Esophagus squamous epithelium (tissue), 5 donors: ENCODE measurements at places on chromosomes 2 and 18.

- no peaks in the 10 kb centered on the region for H3K36me3 ChIP-seq
- peak overlapping the region; percentile 10 for H3K27ac ChIP-seq
- H3K4me3 ChIP-seq: no peak overlapping the region
Observed at GRCh38 chr2:233049194-233049761, 10.9 kb upstream of the INPP5D start.

- no peaks in the 10 kb centered on the region for H3K27me3 ChIP-seq
- no peaks in the 10 kb centered on the region for H3K36me3 ChIP-seq
- H3K4me1 ChIP-seq: no peaks in the 10 kb centered on the region
- DNase-seq: no peak
- H3K4me3 ChIP-seq: no peak overlapping the region
- H3K27ac ChIP-seq: no peak overlapping the region
Observed at GRCh38 chr2:1738163-1738562, 6.2 kb downstream of the PXDN start.

- no peaks in the 10 kb centered on the region for H3K27me3 ChIP-seq
- no peak overlapping the region for H3K4me3 ChIP-seq
- no peak overlapping the region for H3K27ac ChIP-seq
- peaks cover 5% of the 10 kb centered on the region for H3K4me1 ChIP-seq
- DNase-seq: no peak
- no peaks in the 10 kb centered on the region for H3K36me3 ChIP-seq
Observed at GRCh38 chr2:171180229-171180930, 19.7 kb upstream of the TLK1 start.

DNA sequence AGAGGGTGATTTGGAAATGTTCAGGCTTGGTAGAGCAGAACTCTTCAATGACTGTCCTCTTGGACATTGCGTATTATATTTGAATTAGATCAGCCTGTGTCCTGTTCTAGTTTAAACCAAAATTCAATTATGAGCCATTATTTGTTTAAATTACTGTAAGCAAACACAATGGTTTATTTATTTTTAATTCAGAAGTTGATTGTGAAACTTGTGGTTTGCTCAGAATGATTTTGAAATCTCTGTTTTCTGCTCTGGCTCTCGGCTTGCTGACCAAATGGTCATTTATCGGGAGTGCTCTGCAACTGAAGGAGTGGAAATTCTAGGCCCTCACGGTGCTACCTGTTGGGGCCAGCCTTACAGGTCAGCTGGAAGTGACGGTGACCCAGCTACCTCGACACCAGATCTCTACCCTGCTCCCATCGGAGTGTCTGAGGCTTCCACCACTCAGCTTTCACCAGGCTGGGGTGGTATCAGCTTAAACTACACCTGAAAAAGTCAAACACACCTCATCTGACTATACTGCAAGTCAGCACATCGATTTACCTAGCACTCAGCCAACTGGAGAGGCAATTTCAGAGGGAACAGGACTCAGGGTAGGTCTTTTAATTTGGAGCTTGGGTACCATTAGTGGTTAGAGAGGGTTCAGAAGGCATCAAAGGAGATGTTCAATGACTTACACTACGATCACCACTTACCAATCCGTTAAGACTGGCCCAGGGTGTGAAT lies 36.8 kb upstream of the GPD2 start:
- peak overlapping the region; percentile 89 for H3K4me3 ChIP-seq
- no peaks in the 10 kb centered on the region for H3K27me3 ChIP-seq
- DNase-seq: no peak
- H3K4me1 ChIP-seq: no peaks in the 10 kb centered on the region
- H3K27ac ChIP-seq: peak overlapping the region; percentile 93

GRCh38 chr2:9948721-9949120 lies 2.8 kb upstream of the GRHL1 start:
- no peak for DNase-seq
- H3K27ac ChIP-seq: no peak overlapping the region
- no peaks in the 10 kb centered on the region for H3K27me3 ChIP-seq
- H3K36me3 ChIP-seq: no peaks in the 10 kb centered on the region

DNA sequence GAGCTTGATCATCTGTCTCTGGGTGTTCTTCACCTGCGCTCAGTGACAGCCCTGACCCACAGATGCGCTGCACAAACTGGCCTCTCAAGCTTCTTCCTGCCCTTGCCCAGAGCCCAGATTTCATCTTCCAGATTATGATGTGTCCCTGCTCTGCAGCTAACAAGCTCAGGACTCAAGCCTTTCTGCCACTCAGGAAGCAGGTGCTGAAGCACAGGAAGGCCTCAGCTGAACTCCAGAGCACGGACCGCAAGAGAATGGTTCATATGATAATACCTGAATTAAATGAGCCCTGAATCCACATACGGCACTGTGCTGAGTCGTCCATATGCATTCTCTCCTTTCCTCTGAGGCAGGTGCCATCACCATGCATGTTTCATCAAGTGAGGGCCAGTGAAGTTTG lies 3.8 kb downstream of the CD207 start:
- no peak overlapping the region for H3K4me3 ChIP-seq
- H3K36me3 ChIP-seq: no peaks in the 10 kb centered on the region
- no peak overlapping the region for H3K27ac ChIP-seq
- no peak for DNase-seq

- H3K4me3 ChIP-seq: no peak overlapping the region
- H3K27me3 ChIP-seq: no peaks in the 10 kb centered on the region
- no peak for DNase-seq
- H3K27ac ChIP-seq: no peak overlapping the region
- H3K36me3 ChIP-seq: no peaks in the 10 kb centered on the region
Observed at GRCh38 chr2:57373530-57373929, 673.1 kb upstream of the VRK2 start.
